ENCODE measurements at places on chromosomes 6 and 20. TPM values are rescaled to one million over a fixed set of nuclear protein-coding genes. Genes with fewer than 3 reads are reported as not detected.

TFAP2D gene
- total RNA-seq = not detected

CDH4 gene
- total RNA-seq = not detected

WASF1 gene
- 16.0 TPM for total RNA-seq

SIRPB2 gene
- 5.4 TPM for total RNA-seq

GRCh38 chr6:14783594-14783993, 462.3 kb upstream of the JARID2 start:
- DNase-seq = no peak

- DNase-seq = no peak
These were observed 9.4 kb downstream of the SNX9 start for GRCh38 chr6:157832250-157832967.

DNA sequence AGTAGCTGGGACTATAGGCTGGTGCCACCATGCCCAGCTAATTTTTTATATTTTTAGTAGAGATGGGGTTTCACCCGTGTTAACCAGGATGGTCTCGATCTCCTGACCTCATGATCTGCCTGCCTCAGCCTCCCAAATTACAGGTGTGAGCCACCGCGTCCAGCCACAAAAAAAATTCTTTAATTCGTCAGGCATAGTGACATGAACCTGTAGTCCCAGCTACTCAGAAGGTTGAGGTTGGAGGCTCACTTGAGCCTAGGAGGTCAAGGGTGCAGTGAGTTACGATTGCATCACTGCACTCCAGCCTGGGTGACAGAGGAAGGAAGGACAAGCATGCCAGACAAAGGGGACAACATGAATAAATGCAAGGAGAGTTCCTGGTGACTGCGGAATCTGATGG, 19.5 kb upstream of the ASXL1 start:
- DNase-seq = no peak

GRCh38 chr6:96116674-96117073, 100.9 kb downstream of the FUT9 start:
- DNase-seq = no peak

Data from mucosa of descending colon (tissue), 3 donors.